ENCODE measurements at places on chromosomes 1 and 21. TPM values are rescaled to one million over a fixed set of nuclear protein-coding genes. Genes with fewer than 3 reads are reported as not detected.

The FNDC5 gene
- total RNA-seq: 0.13 TPM

The CFAP107 gene
- total RNA-seq: not detected

The NBPF14 gene
- 14.6 TPM for total RNA-seq

The LHX8 gene
- not detected for total RNA-seq

The NBPF9 gene
- 22.4 TPM for total RNA-seq

The FHL3 gene
- 27.7 TPM for total RNA-seq

The AMY2A gene
- not detected for total RNA-seq

The FCMR gene
- total RNA-seq: not detected

The OR2T2 gene
- not detected for total RNA-seq
